Suppressor macrophage treated with lipopolysaccharide for 1 hour (primary cell): ENCODE measurements at places on chromosomes 7 and 10.
A peak's percentile ranks its signal among the peaks of the same experiment; 100 is the strongest.

- DNase-seq: no peak
Observed at GRCh38 chr7:95335093-95335492, 10.8 kb upstream of the PON1 start.

DNA sequence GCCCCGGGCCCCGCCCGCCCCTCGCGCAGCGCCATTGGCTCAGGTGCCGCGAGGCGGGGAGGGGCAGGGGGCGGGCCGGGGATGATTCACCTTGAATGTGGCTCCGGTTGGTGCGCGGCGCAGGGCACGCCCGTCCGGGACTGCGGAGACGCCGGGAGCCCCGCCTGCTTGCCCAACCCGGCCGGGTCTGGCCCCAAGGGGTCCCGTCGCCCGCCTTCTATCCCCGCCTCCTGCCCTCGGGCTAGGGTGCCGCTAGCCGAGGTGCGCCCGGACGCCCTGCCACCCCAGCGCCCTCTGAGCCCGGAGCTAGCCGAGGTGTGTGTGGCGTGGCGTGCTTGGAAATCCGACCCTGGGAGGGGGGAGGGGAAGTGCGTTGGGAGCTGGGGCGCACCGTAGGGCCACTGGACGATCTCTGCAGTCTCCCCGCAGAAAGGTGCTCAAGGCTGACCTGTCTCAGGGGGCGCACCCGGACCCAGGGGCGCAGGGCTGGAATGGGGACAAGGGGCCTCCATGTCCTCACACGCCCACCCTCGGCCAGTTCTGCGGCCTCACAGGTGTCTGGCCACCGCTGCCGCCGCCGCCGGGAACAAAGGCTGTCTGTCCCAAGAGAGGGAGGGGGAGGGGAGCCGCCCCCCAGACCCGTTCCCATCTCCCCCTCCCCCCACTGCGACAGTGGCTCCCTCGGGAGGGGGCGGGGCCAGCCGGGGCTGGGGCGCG is 168.9 kb downstream of the NRF1 start:
- peak; percentile 48 for DNase-seq

DNA sequence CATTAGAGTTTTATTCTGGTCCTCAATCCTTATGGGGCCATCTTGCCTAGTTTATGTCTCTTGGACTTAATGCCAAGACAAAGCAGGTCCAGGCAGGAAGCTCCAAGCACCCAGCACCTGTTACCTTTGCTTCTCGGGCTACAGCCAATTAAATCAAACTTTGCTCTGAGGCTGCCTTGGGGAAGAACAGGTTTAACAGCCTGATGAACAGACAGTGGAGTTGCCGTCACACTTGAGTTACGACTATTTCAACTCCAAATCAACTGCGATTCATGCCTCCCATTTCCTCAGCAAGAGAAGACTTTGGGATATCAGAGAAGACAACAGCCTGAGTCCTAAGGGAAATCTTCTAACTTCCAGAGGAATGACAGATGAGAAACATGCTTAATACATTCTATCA is 62.2 kb downstream of the XPNPEP1 start:
- no peak for DNase-seq

DNA sequence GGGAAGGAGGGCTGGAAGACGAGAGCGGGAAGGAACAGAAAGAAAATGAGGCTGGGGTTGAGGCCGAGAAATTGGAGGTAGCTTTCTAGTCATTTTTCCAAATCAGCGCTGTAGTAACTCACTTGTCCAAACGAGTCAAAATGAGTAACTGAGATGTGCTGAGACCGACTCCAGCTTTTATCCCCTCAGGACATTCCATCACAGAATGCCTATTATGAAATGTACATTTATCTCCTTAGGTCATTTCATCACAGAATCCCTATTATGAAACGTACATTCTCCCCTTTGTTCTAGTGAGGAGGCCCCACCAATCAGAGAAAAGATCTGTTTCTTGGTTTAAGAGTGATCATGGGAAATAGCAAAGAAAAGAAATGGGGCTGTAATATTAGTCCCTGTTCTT is 55.7 kb upstream of the AMPH start:
- no peak for DNase-seq

DNA sequence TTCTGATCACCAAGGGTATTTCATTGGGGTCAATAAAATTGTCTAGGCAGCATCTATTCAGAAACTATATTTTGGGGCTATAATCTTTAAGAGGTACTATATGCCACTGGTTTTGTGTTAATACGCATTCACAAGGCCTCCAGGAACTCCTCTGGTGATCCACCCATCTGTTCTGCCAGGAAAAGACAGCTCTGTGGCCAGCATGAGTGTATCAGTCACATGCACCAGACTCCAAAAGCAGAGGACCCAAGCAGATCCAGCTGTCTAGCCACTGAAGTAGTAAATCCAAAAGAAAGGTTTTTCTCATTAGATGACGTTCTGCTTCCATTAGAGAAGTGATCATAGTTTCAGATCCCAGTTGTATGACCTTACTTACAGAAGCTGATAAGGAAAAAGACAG is 199.6 kb upstream of the CELF2 start:
- no peak for DNase-seq

DNA sequence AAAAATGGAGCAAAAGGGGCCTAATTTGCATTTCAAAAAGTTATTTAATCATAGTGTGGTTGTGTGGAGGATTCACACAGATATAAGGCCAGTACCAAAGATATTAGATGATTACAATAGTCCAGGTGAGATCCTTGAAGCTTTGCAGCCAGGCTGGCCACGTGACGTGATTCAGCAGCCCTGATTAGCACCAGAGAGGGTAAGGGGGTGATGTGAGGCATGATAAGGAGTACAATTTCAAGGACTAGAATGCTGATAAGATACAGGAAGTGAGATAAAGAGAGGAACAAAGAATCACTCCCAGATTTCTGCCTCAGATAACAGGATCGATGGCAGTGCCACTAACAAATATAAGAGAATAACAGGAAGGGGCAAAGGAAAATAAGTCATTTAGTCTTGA is 108.4 kb upstream of the PALS2 start:
- DNase-seq: no peak

GRCh38 chr10:10128387-10128786 is 889.3 kb upstream of the CELF2 start:
- peak; percentile 45 for DNase-seq

DNA sequence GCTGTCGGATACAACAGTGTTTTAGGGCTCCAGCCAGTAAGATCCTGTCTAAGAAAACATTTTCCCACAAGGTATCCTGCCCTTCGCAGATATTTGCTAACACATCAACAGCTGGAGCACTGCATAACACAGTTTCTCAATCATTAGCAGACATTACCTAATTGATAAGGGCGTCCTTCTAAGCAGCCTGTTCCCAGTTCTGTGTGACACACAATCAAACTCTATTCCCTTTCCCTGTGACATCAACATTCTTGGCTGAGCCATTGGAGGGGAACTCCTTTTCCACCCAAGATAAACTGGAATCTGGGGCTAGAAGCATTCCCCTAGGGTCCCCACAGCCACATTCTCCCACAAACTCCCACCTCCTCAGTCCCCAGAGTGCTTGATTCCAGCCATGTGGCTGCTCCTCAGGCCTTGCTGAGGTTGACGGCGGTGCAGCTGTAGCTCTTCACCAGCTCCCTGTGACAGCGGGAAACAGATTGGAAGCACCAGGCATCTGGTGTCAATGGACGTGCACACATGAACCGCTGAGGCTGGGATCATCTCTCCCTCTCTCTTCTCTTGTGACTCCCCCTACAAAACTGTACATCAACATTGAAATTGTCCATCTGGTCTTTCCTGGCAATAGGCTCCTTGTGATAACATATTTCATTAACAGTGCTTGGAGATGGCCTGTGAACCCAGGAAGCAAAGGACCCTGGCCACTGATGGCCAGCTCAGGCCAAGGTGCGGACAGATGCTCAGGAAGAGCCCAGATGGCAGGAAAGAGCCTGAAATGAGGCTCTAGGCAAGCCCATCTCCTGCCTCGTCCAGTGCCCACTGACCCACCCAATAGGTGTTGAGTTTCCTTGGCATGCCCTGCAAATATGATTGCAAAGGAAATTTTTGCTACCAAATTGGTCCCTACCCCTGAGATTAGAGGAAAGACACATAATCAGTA is 131.1 kb upstream of the TBX20 start:
- DNase-seq: no peak

GRCh38 chr10:101224060-101224909 is 5.0 kb downstream of the LBX1 start:
- DNase-seq: no peak

DNA sequence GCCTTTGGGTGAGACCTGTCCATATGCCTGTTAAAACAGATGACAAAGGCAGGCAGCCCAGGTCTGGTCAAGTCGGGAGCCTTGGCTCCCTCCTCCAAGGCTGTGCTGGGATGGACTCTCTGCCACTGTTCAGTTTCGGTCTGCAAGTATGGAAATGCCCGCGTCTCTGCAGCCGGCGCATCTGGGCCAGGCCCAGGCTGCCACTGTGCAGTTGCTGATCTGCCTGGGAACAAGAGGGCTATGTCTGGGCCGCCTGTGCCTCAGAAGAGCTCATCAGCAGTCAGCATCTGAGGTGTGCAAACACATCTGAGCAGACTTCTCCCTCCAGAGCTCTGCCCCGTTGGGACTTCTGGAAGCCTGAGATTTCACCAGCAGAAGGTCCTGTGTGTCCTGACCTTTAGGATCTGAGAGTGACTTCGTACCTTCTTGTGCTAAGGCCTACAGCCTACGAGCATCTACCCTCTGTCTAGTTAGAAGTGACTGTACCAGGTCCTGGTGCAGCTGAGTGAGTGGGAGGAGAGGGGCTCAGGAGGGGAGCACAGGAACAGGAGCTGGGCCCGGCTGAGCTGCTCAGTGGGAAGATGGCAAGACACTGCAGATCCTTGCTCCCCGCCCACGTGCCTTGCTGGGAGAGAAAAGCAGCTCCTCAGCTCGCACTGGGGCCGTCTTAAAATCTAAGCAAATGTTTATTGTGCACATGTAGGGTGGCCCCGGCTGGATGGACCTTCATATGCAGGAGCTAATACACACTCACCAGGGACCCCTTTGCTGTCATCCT is 50.9 kb downstream of the DOCK1 start:
- DNase-seq: no peak

DNA sequence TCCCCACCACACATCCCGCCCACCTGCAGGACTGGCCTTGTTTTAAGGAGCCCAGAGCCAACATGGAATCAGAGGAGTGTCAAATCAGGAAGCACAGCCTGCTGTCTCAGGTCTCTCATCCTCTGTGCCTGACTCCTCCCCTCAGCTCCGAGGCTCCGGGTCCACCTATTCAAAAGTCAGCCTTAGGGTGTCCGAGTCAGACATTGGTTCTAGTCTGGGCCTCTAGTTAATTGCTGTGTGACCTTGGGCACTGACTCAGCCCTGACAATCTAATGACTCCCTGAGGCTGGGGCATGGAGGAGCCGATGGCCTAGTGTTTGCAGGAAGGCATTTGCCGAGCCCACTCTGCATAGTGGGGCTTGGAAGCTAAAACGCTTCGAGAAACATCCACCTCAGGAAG is 223.1 kb upstream of the PPP2R2D start:
- no peak for DNase-seq

DNA sequence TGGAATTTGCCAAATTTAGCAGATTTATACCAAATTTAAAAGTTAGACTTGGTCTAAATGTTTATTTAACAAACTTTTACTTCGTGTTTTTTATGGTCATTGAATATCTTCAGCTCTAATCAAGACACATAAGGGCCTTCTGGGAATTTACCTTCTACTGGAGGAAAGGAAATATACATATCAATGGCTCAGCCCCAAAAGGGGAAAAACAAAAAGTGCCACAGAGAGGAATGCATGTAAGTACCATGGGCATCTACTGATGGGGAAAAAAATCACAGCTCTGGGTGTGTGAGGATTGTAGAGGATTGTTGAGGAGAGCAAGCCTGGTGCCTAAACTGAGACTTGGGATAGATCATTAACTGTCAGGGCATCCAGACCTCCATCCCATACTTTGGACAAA is 260.3 kb downstream of the SORCS1 start:
- no peak for DNase-seq

DNA sequence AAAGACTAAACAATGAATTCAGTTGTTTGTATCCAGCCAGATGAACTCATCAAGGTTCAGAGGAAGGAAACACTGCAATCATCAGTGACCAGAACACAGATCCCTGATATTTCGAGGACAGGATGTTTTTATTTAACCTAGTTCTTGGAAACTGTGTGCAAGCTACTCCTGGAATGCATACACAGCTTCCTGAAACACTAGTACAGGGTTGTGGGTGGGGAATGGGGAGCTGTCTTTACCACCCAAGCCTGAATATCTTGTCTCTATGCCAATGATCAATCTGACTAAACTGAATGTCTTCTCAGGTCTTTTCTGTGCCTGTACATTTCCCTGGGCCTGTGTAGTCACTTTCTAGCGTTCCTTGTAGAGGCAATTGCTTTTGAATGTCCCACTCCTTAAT is 374.6 kb downstream of the CALN1 start:
- DNase-seq: no peak

- no peak for DNase-seq
Observed at GRCh38 chr7:4010923-4011656, 671.0 kb upstream of the FOXK1 start.
